ENCODE measurements at places on chromosomes 1 and 21.

- no peak for DNase-seq
Measured at GRCh38 chr1:50450861-50451653, 27.8 kb upstream of the DMRTA2 start.

DNA sequence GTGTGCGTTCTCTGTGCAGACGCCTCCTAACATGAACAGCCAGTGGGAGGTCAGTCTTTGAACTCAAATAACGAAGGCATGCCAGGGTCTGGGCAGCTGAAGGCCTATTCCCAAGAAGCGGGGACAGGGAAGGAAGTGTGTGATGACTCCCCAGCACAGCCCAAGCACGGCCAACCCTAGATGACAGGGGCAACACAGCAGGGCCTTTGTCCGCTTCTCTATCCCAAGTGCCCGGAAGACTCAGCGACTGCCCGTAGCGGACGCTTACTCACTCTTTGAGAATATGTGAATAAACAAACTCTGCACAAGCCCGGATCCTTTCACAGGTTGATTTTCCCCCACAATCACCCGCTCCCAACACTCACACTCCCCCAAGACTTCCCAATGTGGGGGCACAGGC is 11.2 kb downstream of the C1orf198 start:
- no peak for DNase-seq

- DNase-seq = no peak
Measured at GRCh38 chr1:119318466-119319309, 49.9 kb upstream of the HAO2 start.

- no peak for DNase-seq
Measured at GRCh38 chr1:94118013-94118412, 2.9 kb downstream of the ABCA4 start.

DNA sequence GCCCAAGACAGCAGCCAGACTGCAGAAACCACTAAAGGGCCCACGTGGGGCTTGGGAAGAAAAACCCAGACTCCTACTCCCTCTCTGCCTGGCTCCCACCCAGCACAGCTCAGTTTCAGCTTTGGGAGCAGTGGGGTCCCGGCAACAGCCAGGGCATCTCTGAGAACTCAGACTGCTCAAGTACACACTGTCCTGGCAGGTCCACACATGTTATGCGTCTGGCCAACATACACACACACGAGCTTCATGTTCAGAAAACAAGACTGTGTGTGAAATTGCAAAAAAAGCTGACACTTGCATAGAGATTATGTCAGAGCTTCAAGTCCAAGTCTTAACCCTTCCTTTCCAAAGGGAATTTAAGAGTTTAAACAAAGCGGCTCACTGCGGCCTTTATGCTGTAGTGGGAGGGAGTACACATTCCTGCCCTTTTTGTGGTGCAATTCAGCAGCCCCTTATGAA is 136.6 kb upstream of the CD34 start:
- DNase-seq = no peak

DNA sequence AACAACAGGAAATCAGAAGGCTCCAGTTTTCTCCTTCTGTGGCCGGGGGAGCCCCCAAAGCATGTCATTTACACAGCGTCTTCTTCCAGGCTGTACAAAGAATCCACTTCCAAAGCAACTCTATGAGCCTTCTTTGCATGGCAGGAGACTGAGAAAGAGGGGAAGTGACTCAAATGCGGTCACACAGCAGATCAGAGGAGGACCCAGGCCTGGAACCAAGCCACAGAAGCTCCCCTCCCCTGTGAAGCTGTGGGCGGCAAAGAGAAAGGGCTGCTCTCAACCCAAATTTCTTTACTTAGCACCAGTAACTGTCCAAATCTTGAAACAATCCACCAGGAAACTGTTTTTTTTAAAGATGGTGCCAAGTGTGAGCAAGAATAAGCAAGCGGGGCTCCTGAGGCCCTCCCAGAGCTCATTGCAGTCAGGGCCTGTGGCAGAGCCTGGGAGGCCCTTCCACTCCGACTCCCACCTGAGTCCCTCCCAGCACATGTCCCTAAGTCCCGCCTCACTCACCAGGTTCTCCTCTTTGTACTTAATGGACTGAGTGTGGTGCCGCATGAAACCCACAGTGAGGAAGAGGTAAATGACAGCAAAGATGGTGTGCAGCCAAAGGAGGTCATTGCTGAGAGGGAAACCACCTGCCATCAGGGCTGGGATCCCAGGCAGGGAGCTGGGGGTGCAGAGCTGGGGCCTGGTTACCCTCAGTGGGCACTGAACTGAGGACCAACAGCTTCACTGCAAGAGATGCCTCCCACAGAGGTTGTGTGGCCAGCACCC is 15.9 kb downstream of the TMEM63A start:
- DNase-seq = no peak

- DNase-seq = no peak
Measured at GRCh38 chr1:118588566-118588965, 399.6 kb downstream of the TBX15 start.

DNA sequence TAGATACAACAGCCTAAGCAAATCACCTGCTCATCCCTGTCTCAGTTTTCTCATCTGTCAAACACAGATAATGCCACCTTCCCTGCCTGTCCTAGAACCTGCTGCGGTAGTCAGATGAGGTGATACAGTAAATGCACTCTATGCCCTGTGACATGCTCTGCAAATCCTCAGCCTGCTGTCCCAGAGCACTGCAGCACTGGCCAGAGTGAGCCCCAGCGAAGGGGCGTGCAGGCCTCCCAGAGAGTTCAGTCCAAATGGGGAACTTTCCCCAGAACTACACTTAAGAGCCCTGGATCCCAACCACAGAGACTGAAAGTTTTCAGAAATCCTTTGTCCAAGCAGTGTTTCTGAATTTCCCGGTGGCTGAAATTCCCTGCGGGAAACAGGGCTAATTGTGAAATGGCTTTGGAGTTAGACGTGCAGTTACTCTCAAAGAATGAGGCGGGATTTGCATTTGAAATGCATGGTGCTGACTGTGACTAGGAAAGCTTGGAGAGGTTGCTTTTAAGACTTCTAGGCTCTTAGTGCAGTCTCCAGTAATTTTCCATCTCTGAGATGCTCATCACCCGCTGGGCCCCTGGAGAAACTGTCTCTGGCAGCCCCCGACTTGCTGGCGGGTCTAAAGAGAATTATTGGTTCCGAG is 206.5 kb upstream of the AJAP1 start:
- peak; percentile 15 for DNase-seq

- DNase-seq = no peak
Measured at GRCh38 chr1:5312293-5312674, 657.9 kb downstream of the AJAP1 start.

GRCh38 chr1:162067466-162067865 is 2.0 kb upstream of the NOS1AP start:
- DNase-seq = no peak

DNA sequence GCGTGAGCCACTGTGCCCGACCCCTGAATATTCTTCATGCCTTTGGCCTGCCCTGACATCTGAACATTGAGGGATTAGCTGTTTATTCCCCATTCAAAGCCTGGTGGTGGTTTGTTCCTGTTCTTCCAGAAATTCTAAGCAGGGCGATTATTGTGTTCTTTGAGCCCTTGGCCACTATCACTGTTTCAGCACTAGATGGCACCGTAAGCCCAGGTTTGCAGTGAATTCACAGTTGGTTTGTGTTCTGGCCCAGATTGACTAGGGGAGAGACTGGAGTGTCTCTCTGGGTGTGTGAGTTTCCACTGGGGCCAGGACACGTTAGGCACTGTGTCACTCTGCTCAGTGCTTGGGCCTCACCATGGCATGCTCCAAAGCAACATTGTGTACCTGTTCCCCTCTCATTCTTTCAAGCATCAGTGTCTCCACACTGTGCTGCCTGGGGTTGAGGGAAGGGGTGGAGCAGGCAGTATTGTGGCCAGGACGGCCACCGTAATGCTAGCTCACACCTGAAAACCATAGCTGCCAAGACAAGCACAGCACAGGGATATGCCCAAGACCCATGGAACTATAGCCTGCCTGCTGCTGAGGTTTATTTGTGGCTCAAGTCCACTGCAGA is 52.7 kb downstream of the PKN2 start:
- no peak for DNase-seq

- no peak for DNase-seq
Measured at GRCh38 chr1:150995896-150996295, 10.8 kb downstream of the MINDY1 start.

- no peak for DNase-seq
Measured at GRCh38 chr1:41486053-41486370, 1.5 kb upstream of the EDN2 start.

DNA sequence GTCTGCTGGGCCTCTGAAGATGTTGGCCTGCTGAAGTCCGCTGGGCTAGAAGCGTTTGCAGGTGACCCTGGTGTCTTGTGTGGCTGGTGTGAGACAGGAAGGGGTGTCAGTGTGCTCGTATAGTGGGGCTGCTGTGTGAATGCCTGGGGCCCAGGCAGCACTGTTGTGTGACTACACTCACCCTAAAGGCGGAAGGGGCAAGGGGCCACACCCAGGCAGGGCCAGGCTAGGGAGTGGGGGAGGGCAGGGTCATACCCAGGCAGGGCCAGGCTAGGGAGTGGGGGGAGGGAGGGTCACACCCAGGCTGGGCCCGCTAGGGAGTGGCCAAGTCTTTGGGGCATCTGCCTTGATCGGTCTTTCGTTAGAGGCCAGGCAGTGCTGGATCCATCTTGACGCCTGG is 25.0 kb downstream of the PDXK start:
- DNase-seq = no peak

GRCh38 chr1:242128951-242129502 is 130.1 kb upstream of the MAP1LC3C start:
- no peak for DNase-seq

DNA sequence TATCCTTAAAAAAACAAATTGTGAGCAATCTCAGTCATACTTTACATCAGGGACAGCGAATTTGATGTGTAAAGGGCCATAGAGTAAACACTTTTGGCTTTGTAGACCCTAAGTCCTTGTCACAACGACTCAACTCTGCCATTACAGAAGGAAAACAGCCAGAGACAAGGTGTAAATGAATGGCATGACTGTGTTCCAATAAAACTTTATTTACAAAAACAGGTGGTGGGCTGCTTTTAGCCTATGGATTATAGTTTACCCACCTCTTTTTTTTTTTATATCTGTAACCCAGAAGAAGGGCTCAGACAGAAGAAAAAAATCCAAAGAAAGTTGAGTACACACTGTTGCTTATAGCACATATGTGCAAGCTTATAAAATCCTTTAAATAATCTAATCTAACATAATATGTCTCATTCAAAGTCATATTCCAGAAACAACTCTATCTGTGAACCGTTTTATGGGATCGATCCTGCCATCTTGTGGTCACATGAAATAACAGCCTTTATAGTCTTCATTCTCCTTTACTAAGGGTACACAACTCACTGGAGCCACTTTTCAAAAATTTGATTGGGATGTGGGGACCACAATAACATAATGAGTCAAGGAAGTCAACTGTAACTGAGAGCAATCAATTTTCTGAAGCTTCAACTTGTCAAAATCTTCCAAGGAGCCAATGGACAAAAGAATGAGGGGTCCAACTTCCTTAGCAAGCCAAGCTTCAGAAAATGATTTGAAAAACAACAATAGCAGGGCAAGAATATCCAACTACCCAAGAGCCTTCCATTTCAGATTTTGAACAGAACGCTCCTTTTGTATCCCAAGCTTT is 142.2 kb upstream of the KRTAP19-8 start:
- no peak for DNase-seq

DNA sequence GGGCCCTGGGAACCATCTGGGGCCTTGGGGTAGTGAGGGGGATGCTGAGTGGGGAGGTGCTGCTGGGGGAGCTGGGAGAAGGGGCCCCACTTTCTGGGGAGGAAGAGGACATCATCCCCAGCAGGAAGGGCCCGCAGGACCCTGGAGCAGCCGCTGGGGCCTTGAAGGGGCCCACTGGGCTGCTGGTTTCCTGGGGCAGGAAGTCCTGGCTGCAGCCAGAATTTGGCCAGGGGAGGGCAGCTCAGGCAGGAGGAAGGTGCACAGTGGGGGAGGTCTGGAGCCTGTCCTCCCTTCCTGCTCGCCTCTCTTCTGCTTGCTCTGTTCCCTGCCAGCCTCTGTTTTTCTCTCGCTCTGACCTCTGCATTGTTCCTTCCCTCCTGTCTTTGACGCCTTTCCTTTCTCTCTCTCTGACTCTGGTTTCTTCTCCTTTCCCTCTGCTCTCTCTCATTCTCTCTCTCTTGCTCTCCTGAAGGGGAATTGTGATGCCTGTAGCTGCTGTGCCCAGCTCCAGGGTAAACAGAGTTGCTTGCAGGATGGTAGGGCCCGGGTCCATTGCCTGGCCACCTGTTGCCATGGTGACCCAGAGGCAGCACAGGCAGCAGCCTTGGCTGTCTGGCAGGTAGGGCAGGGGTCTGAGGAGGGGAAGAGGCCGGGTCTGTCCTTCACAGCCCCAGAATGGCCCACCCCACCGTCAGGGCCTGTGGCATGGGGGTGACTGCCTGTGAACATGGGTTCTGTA is 23.9 kb downstream of the ACOT11 start:
- no peak for DNase-seq

DNA sequence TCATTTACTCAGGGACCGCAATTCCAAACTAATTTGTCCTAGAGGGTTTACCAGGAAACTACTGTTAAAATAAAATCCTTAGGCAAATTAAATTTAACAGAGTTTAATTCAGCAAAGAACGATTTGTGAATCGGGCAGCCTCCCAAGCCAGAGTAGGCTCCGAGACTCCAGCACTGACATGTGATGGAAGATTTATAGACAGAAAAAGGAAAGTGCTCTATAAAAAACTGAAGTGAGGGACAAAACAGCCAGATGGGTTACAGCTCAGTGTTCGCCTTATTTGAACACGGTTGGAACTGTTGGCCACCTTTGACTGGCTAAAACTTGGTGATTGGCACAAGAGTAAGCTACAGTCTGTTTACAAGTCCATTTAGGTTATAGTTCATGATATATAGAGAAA is 35.2 kb upstream of the RCSD1 start:
- no peak for DNase-seq

- no peak for DNase-seq
Measured at GRCh38 chr1:184753608-184754475, 816 bp downstream of the EDEM3 start.

DNA sequence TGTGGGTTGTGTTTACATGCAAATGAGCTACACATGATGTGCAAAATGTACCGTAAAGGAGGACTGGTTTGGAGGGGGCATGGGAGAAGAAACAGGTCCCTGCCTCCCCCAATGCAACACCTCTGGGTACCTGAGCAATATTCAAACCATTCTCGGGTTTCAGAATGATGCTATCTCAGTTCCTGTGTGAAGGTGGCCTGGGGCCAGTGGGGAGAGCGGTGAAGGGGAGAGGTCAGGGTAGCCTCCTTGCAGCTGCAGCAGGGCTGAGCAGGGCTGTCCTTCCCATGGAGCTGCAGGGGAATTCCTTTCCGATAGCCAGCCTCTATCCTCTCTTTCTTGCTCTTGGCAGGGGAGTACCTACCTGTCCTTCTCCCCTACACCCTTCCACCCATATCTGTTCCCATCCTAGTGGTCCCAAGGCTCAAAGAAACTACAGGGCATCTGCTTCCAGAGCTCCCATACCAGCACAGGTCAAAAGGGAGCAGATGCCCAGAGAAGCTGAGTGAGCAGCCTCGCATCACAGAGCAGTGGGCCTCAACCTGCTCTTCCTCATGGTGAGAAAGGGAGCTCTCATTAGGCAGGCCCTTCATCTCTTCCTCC is 11.9 kb downstream of the MEF2D start:
- DNase-seq = no peak
